ENCODE measurements at places on chromosomes 5 and 9.

DNA sequence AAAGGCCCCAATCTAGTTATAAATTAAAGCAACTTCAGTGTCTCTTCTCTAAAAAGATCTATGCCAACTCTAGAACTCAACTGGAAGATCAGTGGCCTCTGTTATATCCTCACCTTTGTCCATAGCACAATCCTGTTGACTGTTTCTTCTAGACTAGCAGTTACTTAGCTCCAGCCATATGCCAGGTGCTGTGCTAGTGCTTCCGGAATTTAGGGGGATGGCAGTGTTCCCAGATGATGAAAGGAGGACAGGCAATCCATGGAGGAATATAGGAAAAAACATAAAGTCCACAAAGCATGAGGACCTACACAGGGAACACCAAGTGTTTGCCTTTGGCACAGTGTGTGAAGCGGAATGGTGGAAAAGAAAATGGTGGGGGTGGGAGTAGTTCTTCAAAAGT lies 214.3 kb downstream of the MAPKAP1 start:
- no peak for DNase-seq

DNA sequence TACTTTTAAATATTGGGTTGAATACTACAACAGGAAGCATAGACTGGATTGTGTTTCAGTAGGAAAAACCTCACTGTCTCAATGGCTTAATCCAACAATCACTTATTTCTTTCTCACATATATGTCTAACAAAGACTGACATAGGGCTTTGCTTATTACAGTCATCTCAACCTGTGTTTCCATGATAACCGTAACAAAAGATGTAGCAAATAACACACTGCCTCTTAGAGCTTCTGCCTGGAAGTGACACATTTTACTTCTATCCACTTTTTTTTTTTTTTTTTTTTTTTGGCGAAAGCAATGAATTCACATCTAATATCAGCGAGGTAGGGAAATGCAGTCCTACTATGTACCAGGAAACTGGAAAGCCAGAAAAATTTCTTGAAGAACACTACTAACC lies 204.9 kb upstream of the CDKN2B start:
- no peak for DNase-seq

DNA sequence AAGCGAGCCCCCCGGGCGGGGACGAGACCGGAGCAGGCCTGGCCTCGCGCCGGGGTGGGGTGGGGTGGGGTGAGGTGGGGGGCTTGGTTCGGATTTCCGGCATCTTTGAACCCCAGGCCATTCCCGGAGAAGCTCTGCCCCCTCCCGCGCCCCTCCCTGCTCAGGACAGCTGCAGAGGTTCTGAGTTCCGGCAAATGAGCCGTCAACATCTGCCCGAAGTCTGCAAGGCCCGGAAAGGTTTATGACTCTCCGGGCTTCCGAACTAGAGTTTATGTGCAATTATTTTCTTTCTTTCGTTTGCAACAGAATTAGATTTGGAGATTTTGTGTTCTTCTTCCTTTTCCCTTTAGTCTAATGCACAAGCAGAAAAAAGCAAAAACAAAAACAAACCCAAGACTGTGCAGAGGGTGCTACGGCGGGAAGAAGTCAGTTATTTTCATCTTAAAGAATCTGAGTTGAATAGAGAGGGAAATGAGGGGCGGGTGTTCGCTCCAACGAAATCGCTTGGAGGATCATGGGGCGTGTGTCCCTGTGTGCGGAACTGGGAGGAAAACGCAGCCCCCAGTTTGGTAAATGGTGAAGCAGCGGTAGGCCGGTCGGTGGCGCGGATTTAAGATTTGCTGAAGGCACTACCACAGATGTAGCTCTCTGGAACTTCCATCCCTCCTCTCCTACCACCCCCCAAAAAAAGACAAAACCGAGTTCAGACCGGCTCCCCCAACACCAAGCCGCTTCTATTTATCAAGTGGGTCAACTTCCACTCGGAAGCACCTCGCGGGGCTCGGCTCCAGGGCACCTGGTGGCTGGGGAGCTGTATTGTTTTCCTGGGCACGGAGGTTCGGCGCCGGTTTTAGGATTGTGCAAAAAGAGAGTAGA lies 4.8 kb downstream of the LHX2 start:
- DNase-seq = no peak

GRCh38 chr5:33526755-33527154 lies 86.0 kb downstream of the TARS1 start:
- DNase-seq = no peak

DNA sequence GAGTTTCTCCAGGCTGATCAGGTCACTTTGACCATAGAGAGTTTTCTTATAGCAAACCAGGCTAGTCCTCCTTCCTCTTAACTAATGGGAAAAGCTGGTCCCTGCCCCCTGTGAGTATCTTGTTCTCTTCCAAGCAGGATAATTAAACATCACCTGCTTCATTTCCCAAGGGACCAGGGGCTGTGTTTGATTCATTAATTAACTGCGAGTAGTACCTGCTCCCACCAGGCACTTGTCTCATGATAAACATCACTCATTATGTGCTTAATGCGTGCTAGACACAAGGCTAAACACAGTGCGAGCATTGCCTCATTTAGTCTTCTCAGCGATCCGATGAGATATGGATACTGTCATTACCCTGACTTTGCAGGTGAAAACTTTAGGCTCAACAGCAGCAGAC lies 1.7 kb upstream of the FAM163B start:
- DNase-seq = no peak

- no peak for DNase-seq
These were observed 233.2 kb upstream of the RFX3 start for GRCh38 chr9:3758816-3759576.

DNA sequence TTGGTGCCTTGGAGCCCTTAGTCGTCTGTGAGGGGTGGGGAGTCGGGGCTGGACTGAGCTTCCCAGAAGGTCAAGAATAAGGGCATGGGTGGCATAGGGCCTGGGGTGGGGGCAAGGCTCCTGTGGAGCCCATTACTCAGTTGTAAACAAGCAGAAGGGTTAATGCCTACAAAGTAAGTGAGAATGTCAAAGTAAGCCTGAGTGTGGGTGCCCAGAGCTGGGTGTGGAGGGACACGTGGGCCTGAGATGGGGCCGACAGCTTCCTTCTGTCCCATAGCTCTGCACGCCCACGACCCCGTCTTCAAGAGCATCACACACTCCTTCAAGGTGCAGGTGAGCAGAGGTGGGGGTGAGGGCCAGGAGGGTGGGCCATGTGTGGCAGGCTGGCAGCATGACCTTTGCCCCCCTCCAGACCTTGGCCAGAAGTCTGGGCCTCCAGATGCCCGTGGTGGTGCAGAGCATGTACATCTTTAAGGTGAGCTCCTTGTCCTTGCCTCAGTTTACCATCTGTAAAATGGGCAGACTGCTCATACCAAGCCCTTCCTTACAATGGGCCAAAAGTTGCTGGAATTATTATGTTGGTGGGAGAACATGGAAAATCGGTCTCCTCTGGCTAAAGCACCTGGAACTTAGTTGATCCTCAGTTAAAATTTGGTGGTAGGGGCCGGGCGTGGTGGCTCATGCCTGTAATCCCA lies 11.1 kb downstream of the DOLK start:
- DNase-seq = no peak

GRCh38 chr9:89364666-89365531 lies 46.6 kb downstream of the SECISBP2 start:
- DNase-seq = no peak
